ENCODE measurements at places on chromosomes 7 and 10. TPM values are rescaled to one million over a fixed set of nuclear protein-coding genes. Genes with fewer than 3 reads are reported as not detected.

GSDME gene
- total RNA-seq: 41.6 TPM

GPR146 gene
- total RNA-seq: 1.6 TPM

TFEC gene
- not detected for total RNA-seq

MCU gene
- total RNA-seq: 32.5 TPM

ERVW-1 gene
- not detected for total RNA-seq

ITIH2 gene
- 0.31 TPM for total RNA-seq

PRKCQ gene
- 3.5 TPM for total RNA-seq

FAM185A gene
- total RNA-seq: 6.5 TPM
